ENCODE measurements at places on chromosomes 2 and 18.

DNA sequence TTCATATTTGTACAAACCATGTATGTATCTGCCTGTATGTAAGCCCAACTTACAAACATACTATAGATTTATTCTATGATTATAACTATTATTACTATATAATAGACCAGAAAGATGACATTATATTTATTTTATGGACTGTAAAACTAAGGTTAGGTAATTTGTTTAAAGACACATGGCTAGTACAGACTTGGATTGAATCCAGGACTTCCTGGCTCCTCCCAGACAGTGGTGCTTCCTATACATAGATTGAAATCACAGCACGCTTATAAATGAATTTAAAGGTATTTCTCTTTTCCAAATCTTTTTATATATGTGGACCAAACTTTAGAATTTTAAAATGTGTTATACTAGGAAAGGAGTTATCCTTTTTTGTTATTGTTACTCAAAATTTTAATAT lies 151.6 kb upstream of the MYO3B start:
- H3K27ac ChIP-seq, result no peak overlapping the region
- no peak overlapping the region for H3K4me3 ChIP-seq
- H3K27me3 ChIP-seq, result no peaks in the 10 kb centered on the region

- no peaks in the 10 kb centered on the region for H3K27me3 ChIP-seq
- no peaks in the 10 kb centered on the region for H3K36me3 ChIP-seq
- no peaks in the 10 kb centered on the region for H3K4me1 ChIP-seq
- DNase-seq, result no peak
- H3K4me3 ChIP-seq, result no peak overlapping the region
Observed at GRCh38 chr2:228840113-228840742, 430.9 kb downstream of the PID1 start.

- no peaks in the 10 kb centered on the region for H3K4me1 ChIP-seq
- DNase-seq, result no peak
- no peaks in the 10 kb centered on the region for H3K27me3 ChIP-seq
- H3K27ac ChIP-seq, result no peak overlapping the region
- no peaks in the 10 kb centered on the region for H3K36me3 ChIP-seq
Observed at GRCh38 chr2:132747046-132747445, 77.0 kb upstream of the LYPD1 start.

DNA sequence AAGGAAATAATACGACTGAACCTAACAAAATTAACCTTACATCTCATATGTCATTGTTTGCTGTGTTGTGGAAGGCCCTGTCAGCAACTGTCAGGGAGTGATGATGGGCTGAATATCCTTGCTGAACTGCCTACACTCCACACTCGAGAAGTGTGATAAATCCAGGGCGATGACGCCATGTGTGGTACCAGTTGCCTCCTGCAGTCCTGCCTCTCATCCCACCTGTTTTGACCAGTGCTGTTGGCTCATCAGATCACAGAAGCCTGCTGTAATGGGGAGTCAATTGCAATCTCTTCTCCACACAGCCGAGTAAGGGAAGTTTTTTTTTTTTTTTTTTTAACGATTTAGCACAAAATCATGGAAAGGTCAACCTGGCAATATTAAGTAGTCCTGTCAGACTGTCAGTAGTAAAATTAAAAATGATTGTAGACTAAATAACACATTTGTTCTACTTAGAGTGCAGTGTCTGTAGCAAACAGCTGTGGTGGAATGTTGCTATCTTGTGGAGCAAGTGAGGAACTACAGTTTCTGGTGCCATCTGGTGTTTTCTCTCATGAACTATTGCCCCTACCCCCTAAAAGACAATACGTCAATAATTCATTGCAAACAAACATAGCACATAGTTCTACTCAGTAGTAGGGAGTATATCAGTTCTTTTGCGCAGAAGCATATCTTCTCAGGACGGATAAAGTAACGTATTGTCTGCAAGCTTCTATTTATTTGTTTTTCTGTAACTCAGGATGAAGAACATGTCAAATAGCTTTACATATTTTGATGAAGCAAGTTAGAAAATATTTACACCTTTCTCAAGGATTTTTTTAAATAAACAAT lies 347.6 kb downstream of the CTNNA2 start:
- H3K4me3 ChIP-seq, result no peak overlapping the region
- no peaks in the 10 kb centered on the region for H3K4me1 ChIP-seq
- no peak for DNase-seq
- no peaks in the 10 kb centered on the region for H3K27me3 ChIP-seq
- no peak overlapping the region for H3K27ac ChIP-seq
- no peaks in the 10 kb centered on the region for H3K36me3 ChIP-seq

DNA sequence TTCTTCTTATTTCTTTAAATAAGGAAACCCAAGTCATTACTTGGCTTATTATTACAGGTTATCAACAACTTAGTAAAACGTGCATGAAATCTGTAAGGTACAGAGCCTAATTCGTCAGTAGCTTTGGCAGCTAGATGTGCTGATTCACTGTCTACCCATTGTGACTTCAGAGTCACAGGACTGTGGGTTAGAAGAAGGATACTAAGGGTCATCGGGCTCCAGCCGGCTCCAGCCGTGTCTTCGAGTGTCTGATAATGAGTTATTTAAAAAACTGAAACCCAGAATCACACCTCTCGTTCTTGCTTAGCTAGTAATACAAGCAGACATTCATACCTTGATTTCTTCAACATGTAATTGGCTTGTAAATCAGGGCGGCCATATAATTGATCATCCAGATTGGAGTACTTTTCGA lies 170.5 kb downstream of the FMNL2 start:
- no peak overlapping the region for H3K27ac ChIP-seq
- peaks cover 6% of the 10 kb centered on the region for H3K4me1 ChIP-seq
- peaks cover 5% of the 10 kb centered on the region for H3K36me3 ChIP-seq
- no peaks in the 10 kb centered on the region for H3K27me3 ChIP-seq
- DNase-seq, result no peak
- no peak overlapping the region for H3K4me3 ChIP-seq

GRCh38 chr2:28600181-28600580 lies 104.3 kb downstream of the PLB1 start:
- DNase-seq, result no peak
- no peaks in the 10 kb centered on the region for H3K27me3 ChIP-seq
- H3K36me3 ChIP-seq, result no peaks in the 10 kb centered on the region
- no peaks in the 10 kb centered on the region for H3K4me1 ChIP-seq
- no peak overlapping the region for H3K4me3 ChIP-seq
- H3K27ac ChIP-seq, result no peak overlapping the region

GRCh38 chr2:195861821-195862220 lies 204.8 kb downstream of the SLC39A10 start:
- DNase-seq, result no peak
- H3K27me3 ChIP-seq, result no peaks in the 10 kb centered on the region

GRCh38 chr18:52700816-52701215 lies 360.8 kb downstream of the DCC start:
- H3K27me3 ChIP-seq, result no peaks in the 10 kb centered on the region
- H3K36me3 ChIP-seq, result no peaks in the 10 kb centered on the region
- H3K27ac ChIP-seq, result no peak overlapping the region
- no peak overlapping the region for H3K4me3 ChIP-seq

DNA sequence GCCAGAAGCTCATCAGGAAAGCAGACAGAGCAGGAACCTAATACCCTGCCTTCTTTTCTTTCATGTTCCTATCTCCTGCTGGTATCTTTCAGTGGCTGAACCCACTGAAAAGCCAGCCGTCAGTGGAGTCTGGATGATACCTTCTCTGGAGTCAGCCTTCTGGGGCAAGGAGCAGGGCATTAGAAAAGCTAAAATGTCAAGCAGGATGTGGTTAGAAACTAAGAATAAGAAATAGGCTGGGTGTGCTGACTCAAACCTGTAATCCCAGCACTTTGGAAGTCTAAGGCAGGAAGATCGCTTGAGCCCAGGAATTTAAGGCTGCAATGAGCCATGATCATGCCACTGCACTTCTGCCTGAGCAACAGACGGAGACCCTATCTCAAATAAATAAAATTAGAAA lies 642.0 kb upstream of the FSHR start:
- no peak overlapping the region for H3K4me3 ChIP-seq
- H3K4me1 ChIP-seq, result no peaks in the 10 kb centered on the region
- H3K36me3 ChIP-seq, result no peaks in the 10 kb centered on the region
- DNase-seq, result no peak

DNA sequence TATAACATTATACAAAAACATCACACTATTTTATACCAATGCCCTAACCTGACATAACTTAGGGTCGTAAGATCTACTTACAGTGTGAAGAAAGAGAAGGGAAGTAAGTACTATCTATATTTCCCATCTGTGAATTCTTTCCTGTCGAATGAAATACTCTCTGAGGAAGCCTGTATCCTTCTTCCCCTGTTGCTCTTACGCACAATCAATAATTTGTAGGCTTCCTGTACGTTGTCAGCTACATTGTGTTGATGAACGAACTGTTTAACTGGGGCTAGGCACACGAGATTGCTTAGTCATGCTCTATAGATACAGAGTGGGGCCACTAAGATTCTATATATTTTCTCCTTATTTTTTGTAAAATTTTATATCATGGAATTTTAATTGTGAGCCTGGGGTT lies 1125.0 kb upstream of the CELF4 start:
- no peak overlapping the region for H3K27ac ChIP-seq
- no peak overlapping the region for H3K4me3 ChIP-seq
- no peak for DNase-seq
- H3K27me3 ChIP-seq, result no peaks in the 10 kb centered on the region
